G401 (cell line): ENCODE measurements at places on chromosomes 4 and X. TPM values are rescaled to one million over a fixed set of nuclear protein-coding genes. Genes with fewer than 3 reads are reported as not detected.

DNA sequence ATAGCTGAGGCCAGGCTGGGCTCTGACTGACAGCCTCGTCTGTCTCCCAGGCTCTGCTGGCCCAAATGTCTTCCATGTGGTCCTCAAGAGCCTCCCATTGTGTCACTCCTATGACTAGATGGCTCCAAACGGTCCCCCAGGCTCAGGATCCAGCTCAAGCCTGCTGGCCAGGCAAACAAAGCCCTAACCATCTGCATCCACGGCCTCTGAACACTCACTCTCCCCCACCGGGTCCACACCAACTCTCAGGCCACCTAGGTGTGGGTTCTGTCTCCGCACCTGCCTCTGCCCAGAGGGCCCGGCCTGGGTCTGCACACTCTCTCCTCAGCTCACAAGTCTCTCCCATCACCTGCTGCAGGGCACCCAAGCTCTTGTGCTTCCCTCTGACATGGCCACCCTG, 52.9 kb downstream of the JAKMIP1 start:
- DNase-seq: no peak

GRCh38 chr4:181958446-181958845, 284.8 kb upstream of the TENM3 start:
- DNase-seq: no peak

DNA sequence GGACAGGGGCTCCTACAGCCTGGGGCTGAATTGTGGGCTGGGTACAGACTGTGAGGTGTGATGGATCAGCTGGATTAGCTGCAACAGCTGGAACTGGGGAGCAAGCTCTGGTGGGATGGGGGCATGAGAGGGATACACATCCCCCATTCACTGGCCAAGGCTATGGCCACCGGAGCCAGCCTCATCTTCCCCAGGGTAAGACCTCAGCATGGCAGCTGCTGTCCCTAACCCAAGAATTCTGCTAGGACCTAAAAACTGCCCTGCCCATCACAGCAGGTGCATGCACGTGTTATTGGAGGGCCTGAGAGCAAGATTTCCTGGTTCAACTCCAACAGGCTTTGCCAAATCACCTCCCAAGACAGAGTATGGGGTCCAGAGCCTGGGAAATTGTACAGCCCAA, 258.6 kb upstream of the AGTR2 start:
- no peak for DNase-seq

PDLIM3 gene
- total RNA-seq: 9.5 and 15.7 TPM in 2 replicates

PDCL2 gene
- not detected in 2 replicates for total RNA-seq

ARHGAP6 gene
- not detected in 2 replicates for total RNA-seq

PF4V1 gene
- not detected in 2 replicates for total RNA-seq

AWAT2 gene
- not detected in 2 replicates for total RNA-seq
